ENCODE measurements at places on chromosomes 3 and 15.

DNA sequence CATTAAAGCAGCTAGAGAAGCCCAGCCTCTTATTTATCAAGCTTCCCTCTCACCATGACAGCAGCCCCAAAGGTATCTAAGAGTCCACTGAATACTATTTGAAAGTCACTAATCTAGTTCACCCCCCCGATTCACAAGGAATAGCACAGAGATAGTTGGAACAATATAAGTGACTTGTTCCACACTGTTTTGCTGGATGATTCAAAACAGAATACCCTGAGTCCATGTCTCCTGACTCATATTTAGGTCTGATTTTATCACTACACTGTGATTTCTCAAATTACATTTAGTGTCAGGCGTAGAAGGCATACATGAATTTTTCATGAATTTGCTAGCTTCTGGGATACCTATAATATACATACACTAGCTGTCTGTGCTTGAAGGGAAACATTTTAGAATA lies 18.7 kb upstream of the EOGT start:
- DNase-seq, result no peak

- no peak for DNase-seq
Measured at GRCh38 chr3:105516972-105517371, 150.3 kb downstream of the ALCAM start.

- DNase-seq, result peak; percentile 72
Measured at GRCh38 chr15:78859971-78860719, 12.5 kb upstream of the MORF4L1 start.

DNA sequence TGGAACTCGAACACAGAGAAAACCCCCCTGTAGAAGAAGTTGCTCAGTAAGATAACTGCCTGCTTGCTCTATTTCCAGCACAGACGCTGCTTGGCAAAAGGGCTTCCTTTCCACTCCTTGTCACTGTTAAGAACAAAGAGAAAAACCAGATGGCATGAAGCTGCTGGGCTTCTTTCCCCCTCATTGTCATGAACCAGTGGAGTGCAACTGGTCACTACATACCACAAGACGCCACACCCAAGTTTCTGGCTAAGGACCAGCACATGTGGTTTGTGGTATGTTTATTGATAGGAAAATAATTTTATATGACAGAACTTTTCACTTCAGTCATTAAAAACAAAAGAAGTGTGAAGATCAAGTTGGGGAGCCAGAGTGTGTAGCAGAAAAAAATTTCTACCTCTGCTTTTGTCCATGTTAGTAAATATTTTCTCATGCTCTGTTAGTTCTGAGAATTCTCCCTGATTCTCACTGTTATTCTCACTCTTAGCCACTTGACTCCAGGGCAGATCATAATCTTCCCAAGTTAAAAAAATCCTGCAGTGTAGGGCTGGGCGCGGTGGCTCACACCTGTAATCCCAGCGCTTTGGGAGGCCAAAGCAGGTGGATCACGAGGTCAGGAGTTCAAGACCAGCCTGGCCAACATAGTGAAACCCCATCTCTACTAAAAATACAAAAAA lies 37.9 kb downstream of the CLK3 start:
- DNase-seq, result peak; percentile 13

GRCh38 chr3:123648696-123649405 lies 64.0 kb upstream of the HACD2 start:
- no peak for DNase-seq

DNA sequence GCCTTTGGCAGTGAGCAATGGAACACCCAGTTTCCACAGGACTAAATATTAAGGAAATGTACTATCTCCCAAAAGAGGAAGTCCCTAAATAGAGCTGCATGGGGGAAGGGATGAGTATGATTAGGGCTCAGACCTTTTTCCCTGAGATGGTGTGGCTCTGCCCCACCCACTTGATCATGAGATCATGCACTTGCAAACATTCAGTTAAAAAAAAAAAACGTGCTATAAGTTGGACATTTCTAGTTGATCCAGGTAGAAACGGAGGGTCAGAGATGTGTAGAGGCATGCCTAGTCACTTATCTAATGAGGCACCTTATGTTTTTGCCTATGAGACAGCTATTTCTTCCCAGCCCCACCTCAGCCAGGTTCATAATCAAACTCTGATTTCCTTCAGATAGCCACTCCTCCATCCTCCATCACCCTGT lies 24.5 kb upstream of the SSR3 start:
- no peak for DNase-seq

DNA sequence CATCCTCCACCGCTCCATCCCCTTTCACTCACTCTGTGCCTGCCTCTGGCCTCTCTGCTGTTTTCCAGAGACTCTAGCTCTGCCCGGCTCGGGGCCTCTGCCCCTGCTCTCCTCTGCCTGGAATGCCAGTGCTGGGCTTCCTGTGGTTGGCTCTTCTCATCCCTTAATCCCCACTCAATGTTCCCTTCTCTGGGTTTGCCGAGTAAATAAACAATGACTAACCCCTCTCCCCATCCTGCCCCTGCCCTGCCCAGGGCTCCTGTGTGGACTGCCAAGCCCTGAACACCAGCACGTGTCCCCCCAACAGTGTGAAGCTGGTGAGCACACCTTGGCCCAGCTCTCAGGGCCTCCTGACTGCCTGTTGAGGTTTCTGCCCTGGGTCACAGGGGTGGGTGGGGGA lies 12.2 kb downstream of the STAB1 start:
- DNase-seq, result peak; percentile 44

DNA sequence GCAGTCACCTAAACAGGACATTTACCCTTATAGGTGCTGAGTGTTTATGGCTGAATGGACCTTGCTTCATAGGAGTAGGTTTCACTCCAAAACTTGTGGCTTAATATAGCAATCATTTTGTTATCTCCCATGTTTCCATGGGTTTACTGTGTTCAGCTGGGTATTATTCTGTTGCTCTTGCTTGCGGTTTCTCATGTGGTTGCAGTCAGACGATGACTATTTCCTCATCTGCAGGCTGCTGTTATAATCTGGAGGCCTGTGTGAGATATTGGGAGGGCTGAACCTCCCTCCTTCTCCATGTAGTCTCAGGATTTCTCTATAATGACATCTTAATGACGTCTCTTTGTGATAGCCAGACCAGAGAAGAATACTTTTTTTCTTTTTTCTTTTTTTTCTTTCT lies 98.1 kb downstream of the ZPLD1 start:
- DNase-seq, result peak; percentile 29

DNA sequence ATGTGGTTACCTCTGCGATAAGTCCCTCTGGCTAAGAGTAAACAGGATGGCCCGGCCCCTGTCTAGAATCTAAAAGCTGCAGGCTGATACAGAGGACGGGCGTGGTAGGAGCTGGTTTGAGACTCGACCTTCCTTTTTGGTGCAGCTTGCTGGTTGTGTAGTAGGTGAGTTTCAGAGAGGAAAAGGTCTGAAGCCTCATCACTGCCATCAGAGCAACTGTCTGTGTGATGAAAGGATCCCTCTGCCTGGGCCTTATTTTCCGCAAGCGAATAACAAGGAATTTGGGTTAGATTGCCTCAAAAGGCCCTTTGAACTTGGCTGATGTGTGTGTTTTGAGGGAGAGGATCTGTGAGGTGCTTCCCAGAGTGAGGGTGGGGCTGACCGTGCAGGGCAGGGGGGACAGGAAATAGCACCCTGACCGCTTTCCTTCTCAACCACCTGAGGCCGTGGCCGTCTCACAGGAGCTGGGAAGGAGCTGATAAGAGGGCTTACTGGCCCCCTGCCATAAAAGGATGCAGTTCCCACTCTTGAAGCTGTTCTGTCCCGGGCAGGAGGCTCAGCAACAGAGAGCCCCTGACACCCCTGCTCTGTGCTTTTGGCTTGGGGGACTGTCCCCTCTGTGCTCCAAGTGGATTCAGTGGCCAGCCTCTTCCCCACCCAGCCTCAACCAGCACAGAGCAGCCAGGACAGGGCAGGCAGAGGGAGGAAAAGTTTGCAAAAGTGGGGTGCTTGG lies 45.6 kb upstream of the TFRC start:
- DNase-seq, result no peak

DNA sequence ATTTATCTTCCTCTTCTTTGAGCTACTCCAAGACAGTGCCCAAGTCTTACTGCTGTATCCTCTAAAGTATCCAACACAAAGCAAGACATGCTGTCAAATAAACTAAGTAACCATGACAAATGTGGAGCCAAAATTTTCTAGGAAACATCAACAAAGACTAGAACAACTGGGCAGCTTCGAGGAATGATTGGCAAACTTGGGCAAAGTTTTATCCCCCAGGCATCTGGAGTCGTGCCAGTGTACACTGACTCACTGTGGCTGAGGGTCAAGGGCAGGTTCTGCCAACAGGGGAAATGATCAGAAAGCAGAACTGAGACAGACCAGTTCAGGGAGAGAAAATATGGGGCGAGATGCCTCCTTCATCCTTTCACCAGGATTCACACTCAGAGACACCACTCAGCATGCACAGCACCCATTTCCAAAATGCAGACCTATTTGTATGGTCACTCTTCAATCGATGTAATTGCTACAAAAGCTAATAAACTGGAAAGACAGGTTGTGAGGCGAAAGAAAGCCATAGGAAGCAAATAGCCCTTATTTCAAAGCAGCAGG lies 65.8 kb downstream of the MB21D2 start:
- peak; percentile 98 for DNase-seq

GRCh38 chr3:119586733-119587172 lies 7.5 kb downstream of the ADPRH start:
- no peak for DNase-seq

GRCh38 chr3:42228796-42229195 lies 37.2 kb downstream of the CCK start:
- no peak for DNase-seq

GRCh38 chr3:8020047-8020841 lies 481.4 kb upstream of the LMCD1 start:
- no peak for DNase-seq

DNA sequence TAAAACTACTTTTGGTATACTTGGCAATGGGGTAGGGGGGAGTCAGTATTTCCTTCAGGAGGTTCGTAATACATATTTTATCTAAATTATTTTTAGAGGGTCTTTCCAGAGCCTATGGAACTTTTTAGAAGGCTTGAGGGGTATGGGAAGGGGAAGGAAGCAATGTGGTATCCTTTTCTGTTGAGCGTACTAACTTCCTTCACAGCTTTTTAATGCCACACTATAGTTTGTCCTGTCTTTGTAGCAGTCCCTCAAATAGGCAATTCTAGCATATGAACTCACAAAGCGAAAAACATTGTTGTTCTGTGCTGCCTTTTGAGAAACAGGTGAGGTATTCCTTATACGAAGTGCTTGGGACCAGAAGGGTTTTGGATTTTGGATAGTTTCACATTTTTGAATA lies 22.3 kb upstream of the P2RY13 start:
- DNase-seq, result no peak

DNA sequence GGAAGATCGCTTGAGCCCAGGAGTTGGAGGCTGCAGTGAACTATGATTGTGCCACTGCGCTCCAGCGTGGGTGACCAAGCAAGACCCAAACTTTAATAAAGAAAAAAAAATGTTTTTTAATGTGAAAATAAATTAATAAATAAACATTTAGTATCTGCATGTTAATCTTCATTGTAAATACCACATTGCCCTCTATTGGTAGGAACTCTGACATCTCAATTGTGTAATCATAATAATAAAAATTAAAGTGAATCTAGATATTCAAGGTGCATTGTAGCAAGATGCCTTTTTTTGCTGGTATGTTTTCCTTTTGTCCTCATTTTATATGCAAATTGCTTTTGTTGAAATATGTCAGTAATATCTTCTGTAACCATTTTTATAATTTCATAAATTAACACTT lies 95.0 kb upstream of the LIMD1 start:
- DNase-seq, result peak; percentile 14

- DNase-seq, result no peak
Measured at GRCh38 chr3:37050282-37050681, 57.0 kb downstream of the MLH1 start.

GRCh38 chr3:187735837-187736236 lies 9.4 kb downstream of the BCL6 start:
- no peak for DNase-seq

- DNase-seq, result peak; percentile 80
Measured at GRCh38 chr3:159877924-159878323, 110.7 kb upstream of the IL12A start.

GRCh38 chr3:20056725-20057611 lies 16.7 kb downstream of the KAT2B start:
- DNase-seq, result peak; percentile 80

DNA sequence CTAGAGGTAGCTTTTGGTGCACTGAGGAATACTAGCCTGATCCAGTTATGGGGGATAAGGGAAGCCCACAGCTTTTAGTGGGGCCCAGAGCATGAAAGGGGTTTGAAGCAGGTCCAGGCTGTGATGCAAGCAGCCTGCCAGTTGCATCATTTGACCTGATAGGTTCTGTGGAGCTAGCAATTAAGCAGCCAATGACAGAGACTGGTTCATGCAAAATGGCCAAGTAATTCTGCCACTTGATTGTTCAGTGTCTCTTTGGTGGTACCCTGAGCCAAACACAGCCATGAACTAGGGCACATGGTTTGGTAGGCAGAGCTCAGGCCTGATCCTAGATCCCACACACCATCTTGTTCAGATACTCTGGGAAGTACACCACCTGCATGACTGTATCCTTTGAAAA lies 91.0 kb upstream of the PRR23C start:
- DNase-seq, result no peak

- DNase-seq, result no peak
Measured at GRCh38 chr15:39874890-39875549, 45.0 kb downstream of the GPR176 start.

- DNase-seq, result no peak
Measured at GRCh38 chr15:70049701-70050301, 47.9 kb downstream of the TLE3 start.

- peak; percentile 90 for DNase-seq
Measured at GRCh38 chr3:149473357-149474249, 894 bp upstream of the TM4SF4 start.

GRCh38 chr3:120174811-120175539 lies 80.7 kb upstream of the GSK3B start:
- DNase-seq, result no peak

DNA sequence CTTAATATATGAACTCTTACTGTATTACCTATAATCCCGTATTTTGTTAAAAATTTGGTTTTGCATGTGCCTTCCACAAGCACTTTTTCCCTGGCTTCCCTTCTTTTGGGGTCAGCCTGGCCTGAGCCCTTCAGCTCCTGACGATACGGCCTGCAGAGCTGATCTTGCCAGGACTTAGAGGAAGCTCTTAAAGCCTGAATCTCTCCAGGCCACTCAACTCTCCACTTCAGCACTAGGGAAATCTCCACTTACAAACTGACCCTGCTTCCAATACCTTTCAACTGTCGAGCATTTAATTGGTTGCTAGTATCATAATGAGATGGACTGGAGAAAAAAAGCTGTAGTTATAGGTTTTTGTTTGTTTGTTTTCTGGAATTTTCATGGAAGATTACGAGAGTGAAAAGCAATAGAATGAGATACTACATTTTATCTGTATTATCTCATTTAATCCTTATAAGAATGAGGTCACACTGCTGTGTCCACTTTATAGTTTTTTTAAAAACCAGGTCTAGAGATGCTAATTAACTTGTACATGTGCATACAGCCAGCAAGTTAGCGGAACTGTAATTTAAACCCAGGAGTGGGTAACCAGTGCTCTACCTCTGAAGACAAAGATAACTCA lies 54.8 kb downstream of the ZBTB38 start:
- DNase-seq, result no peak

GRCh38 chr3:46527239-46527638 lies 29.5 kb downstream of the RTP3 start:
- DNase-seq, result no peak
